ENCODE measurements at places on chromosomes 2 and 18. TPM values are rescaled to one million over a fixed set of nuclear protein-coding genes. Genes with fewer than 3 reads are reported as not detected.

- no peak overlapping the region for H3K27ac ChIP-seq
- H3K36me3 ChIP-seq = no peaks in the 10 kb centered on the region
- DNase-seq = no peak
- no peak overlapping the region for H3K4me3 ChIP-seq
- peaks cover 5% of the 10 kb centered on the region for H3K27me3 ChIP-seq
These were observed 58.0 kb downstream of the TMEM163 start for GRCh38 chr2:134660626-134661402.

DNA sequence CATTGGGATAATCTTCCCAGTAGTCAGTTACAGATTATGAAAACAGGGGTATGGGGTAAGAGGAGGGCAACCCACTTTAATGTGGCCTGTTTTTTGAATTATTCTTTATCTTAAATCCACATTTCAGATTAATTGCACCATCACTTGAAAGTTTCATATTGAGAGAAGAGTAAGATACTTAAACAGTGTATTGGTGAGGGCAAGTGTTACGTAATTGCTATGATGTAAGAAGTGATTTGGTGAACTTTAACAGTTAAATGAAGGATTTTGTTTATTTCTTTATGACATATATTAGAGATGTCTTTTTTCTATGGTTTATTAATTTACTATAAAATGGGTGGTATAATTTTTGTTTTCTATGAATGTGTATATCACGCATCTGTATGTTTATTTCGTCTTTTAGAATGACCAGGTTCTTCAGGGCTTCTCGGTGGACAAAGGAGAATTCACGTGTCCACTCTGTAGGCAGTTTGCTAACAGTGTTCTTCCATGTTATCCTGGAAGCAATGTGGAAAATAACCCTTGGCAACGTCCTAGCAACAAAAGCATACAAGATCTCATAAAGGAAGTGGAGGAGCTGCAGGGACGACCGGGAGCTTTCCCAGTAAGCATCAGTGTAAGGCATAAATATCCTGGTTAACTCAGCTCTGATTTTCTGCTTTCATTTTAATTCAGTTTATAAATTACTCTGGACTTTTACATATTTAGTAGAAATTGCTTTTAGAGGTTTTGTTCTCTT is 171.2 kb upstream of the MYO3B start:
- no peak overlapping the region for H3K4me3 ChIP-seq
- DNase-seq = no peak
- no peak overlapping the region for H3K27ac ChIP-seq

YPEL5 gene
- 25.7 TPM for total RNA-seq

- H3K4me3 ChIP-seq = no peak overlapping the region
- no peak overlapping the region for H3K27ac ChIP-seq
- no peaks in the 10 kb centered on the region for H3K27me3 ChIP-seq
- no peaks in the 10 kb centered on the region for H3K36me3 ChIP-seq
- no peak for DNase-seq
These were observed 11.6 kb upstream of the FAHD2A start for GRCh38 chr2:95390881-95391321.

GRCh38 chr2:9139491-9140443 is 66.8 kb upstream of the ASAP2 start:
- H3K27ac ChIP-seq = no peak overlapping the region
- H3K27me3 ChIP-seq = peaks cover 30% of the 10 kb centered on the region
- H3K4me3 ChIP-seq = no peak overlapping the region
- DNase-seq = peak; percentile 95

LOXL3 gene
- 28.3 TPM for total RNA-seq

GRCh38 chr2:84989422-84989821 is 18.5 kb downstream of the KCMF1 start:
- peaks cover 23% of the 10 kb centered on the region for H3K4me1 ChIP-seq
- H3K4me3 ChIP-seq = no peak overlapping the region
- DNase-seq = no peak
- H3K36me3 ChIP-seq = peaks cover 2% of the 10 kb centered on the region

- peak; percentile 93 for DNase-seq
- H3K27ac ChIP-seq = no peak overlapping the region
- H3K4me3 ChIP-seq = peak overlapping the region; percentile 59
These were observed 308.9 kb downstream of the PDE11A start for GRCh38 chr2:177763531-177764265.

GRCh38 chr2:157345647-157346389 is 20.2 kb upstream of the ERMN start:
- no peak for DNase-seq
- no peak overlapping the region for H3K4me3 ChIP-seq
- H3K27me3 ChIP-seq = no peaks in the 10 kb centered on the region
- no peaks in the 10 kb centered on the region for H3K4me1 ChIP-seq

DNA sequence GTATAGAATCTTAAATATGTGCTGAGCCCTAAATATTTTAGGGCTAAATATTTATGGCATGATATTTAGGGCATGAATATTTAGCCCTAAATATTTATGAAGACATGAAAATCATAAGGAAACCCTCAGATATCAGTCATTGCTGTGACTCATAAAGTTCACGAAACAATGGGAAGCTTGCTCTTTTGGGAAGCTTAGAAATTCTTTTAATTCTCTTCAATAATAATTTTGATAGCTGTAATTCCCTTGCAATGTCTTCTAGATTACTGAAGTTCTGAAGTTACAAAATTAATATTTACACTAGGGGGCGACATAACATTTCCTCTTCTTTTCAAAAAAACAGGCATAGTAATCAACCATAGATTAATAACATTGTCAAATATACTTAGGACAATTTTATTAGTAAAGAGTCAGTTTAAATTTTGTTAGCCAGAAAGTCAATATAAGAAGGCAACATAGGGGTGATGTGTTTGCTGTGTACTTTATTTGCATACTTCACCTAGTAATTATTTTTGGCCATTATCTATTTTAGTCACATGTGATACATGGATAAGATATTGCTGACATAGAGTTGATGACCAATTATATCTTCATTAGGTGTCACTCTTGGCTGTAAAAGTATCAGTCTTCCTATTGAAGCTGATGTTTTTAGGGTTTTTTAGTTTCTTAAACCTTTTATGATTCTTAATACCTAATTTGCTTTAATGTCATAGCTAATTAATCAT is 13.2 kb downstream of the ZNF804A start:
- no peaks in the 10 kb centered on the region for H3K4me1 ChIP-seq
- DNase-seq = no peak
- no peak overlapping the region for H3K27ac ChIP-seq
- no peak overlapping the region for H3K4me3 ChIP-seq
- H3K27me3 ChIP-seq = peaks cover 10% of the 10 kb centered on the region
- no peaks in the 10 kb centered on the region for H3K36me3 ChIP-seq

- no peak for DNase-seq
- H3K27ac ChIP-seq = no peak overlapping the region
- peaks cover 7% of the 10 kb centered on the region for H3K36me3 ChIP-seq
- peaks cover 11% of the 10 kb centered on the region for H3K4me1 ChIP-seq
- no peaks in the 10 kb centered on the region for H3K27me3 ChIP-seq
- no peak overlapping the region for H3K4me3 ChIP-seq
These were observed 147.3 kb upstream of the UNC80 start for GRCh38 chr2:209624192-209624938.

- H3K27me3 ChIP-seq = no peaks in the 10 kb centered on the region
- H3K36me3 ChIP-seq = no peaks in the 10 kb centered on the region
- peaks cover 26% of the 10 kb centered on the region for H3K4me1 ChIP-seq
- DNase-seq = no peak
- no peak overlapping the region for H3K4me3 ChIP-seq
- no peak overlapping the region for H3K27ac ChIP-seq
These were observed 24.4 kb downstream of the GPR39 start for GRCh38 chr2:132441051-132441450.

DNA sequence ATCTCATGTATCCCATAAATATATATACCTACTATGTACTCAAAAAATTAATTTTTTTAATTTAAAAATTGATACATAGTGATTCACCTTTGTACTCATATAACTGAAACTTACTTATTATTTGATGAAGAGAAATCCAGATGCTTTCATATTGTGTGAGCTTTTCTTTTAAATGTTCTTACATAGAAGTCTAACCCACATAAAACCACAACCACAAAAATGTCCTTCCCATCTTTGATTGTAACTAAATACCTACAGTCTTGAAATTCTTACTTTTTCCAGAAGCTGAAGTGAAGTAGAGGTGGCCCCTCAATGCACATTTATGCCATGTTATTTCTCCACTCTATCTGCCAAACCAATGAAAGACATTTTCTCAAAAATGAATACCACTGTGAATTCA is 117.9 kb upstream of the COL5A2 start:
- no peak for DNase-seq
- H3K27me3 ChIP-seq = no peaks in the 10 kb centered on the region
- H3K4me1 ChIP-seq = peaks cover 19% of the 10 kb centered on the region
- H3K27ac ChIP-seq = no peak overlapping the region

DNA sequence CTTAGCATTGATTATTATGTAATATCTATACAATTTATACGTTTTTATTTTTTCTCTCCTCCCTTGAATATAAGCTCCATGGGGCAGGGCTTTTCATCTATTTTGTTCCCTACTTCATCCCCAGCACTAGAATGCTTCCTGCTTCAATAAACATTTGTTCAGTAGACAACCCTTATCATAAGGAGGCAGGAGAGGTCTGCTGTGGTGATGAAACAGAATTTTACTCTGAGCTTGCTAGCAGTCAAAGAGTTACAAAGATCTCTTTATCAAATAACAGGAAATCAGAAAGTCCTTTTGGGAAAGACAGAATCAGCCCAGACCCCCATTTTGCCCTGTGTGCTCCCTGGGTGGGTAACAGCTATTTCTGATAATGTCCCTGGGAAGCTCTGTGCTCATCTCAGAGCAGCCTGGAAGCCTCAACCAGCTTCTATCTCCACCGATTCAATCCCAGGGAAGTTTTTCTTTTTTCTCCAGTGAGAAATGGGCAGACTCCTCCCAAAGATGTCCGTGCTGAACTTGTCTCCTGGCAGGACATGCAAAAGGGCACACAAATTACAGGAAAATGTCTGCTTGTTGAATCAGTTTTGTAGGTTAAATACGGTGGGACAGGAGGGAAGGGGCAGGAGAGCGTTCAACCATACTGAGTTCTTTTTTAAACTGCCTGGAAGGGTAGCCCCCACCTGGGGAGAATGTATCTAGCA is 84.7 kb upstream of the PKDCC start:
- H3K27ac ChIP-seq = peak overlapping the region; percentile 57
- H3K4me3 ChIP-seq = no peak overlapping the region
- H3K36me3 ChIP-seq = no peaks in the 10 kb centered on the region
- no peaks in the 10 kb centered on the region for H3K27me3 ChIP-seq

CCDC121 gene
- total RNA-seq = 6.0 TPM

EVA1A gene
- total RNA-seq = 3.8 TPM

GRCh38 chr2:75041226-75041625 is 82.8 kb downstream of the POLE4 start:
- H3K4me1 ChIP-seq = no peaks in the 10 kb centered on the region
- no peak for DNase-seq
- no peaks in the 10 kb centered on the region for H3K27me3 ChIP-seq
- no peaks in the 10 kb centered on the region for H3K36me3 ChIP-seq

- H3K27me3 ChIP-seq = peaks cover 14% of the 10 kb centered on the region
- H3K4me1 ChIP-seq = peaks cover 4% of the 10 kb centered on the region
- no peak overlapping the region for H3K27ac ChIP-seq
- no peaks in the 10 kb centered on the region for H3K36me3 ChIP-seq
- no peak overlapping the region for H3K4me3 ChIP-seq
These were observed 16.9 kb upstream of the KIF1A start for GRCh38 chr2:240836781-240837467.

LYG1 gene
- total RNA-seq = 1.9 TPM

- DNase-seq = no peak
- H3K4me1 ChIP-seq = peaks cover 18% of the 10 kb centered on the region
- H3K36me3 ChIP-seq = no peaks in the 10 kb centered on the region
- no peak overlapping the region for H3K27ac ChIP-seq
These were observed 151.1 kb upstream of the TWIST2 start for GRCh38 chr2:238696786-238697185.

GRCh38 chr18:8249811-8250210 is 359.4 kb upstream of the RAB12 start:
- no peak overlapping the region for H3K27ac ChIP-seq
- H3K4me1 ChIP-seq = peaks cover 42% of the 10 kb centered on the region

VWA3B gene
- not detected for total RNA-seq

FOXI3 gene
- total RNA-seq = 0.12 TPM

KIAA2012 gene
- total RNA-seq = 0.07 TPM

DNA sequence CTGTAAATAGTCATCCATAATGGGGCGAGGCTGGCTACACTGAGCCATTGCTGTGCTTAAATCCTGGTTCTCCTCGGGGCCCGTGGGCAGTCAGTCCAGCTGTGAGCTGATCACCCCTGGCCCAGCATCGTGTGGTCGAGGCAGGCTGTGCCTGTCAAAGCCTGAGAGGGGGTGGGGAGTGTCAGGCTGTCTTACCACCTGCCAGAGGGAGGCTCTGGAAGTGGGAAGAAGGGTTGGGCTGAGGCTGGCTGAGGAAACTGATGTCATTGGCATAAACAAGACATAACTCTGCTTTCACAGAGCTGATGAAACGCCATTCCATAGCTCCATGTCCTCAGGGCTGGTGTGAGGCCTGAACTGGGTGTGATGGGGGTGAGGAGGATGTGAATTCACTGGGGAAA is 49.7 kb downstream of the KLHL29 start:
- H3K27ac ChIP-seq = no peak overlapping the region
- H3K36me3 ChIP-seq = no peaks in the 10 kb centered on the region
- H3K4me3 ChIP-seq = no peak overlapping the region
- no peaks in the 10 kb centered on the region for H3K27me3 ChIP-seq
- no peak for DNase-seq

GRCh38 chr18:6728331-6728730 is 1.2 kb upstream of the ARHGAP28 start:
- H3K27me3 ChIP-seq = no peaks in the 10 kb centered on the region
- DNase-seq = no peak

DNA sequence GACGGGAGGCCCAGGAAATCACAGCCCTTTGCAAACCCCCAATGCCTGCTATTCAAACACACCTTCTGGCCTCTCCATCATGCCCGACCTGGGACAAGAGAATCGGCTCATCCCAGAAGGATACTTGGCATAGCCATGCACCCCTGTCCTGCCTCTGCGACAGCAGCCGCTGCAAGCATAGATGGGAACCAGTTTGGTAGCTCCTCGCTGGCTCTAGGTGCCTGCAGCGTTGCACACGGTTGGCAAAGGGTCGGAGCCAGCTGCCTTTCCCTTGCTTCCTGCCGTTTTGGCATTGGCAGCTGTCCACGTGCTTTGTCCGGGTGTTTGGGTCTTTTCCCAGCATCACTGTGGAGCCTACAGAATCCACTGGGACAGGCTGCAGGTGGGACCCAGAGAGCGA is 76.9 kb downstream of the TWIST2 start:
- no peak overlapping the region for H3K4me3 ChIP-seq
- no peak for DNase-seq
- H3K4me1 ChIP-seq = peaks cover 23% of the 10 kb centered on the region
- no peaks in the 10 kb centered on the region for H3K27me3 ChIP-seq

DNA sequence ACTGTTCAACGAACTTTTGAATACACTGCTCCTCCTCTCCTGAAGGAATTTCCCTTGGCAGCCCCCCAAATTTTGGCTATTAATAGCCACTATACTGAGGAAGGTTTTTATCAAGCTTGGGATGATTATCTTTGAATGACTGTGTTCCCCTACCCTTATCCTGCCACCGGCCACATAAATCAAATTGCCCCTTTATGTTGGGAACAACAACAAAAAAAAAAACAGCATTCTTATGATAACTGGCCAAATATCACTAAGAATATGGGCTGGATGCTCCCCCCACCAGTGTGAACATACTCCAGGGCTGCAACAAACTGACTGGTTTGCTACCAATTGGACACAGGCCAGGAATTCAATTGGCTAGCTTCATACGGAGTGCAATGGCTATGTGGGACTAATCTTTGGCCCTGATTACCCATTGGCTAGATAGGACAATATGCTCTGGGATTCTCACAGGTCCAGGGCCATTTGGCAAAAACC is 20.6 kb downstream of the DUSP11 start:
- DNase-seq = no peak
- no peaks in the 10 kb centered on the region for H3K4me1 ChIP-seq
- no peaks in the 10 kb centered on the region for H3K27me3 ChIP-seq
- no peak overlapping the region for H3K27ac ChIP-seq
- H3K36me3 ChIP-seq = peaks cover 19% of the 10 kb centered on the region
- H3K4me3 ChIP-seq = no peak overlapping the region

ANKRD30B gene
- not detected for total RNA-seq

POU3F3 gene
- total RNA-seq = 26.7 TPM

All from neural crest cell (in vitro differentiated cells).